Retinal pigment epithelial cell (primary cell): ENCODE measurements at places on chromosomes 11 and 22.
A peak's percentile ranks its signal among the peaks of the same experiment; 100 is the strongest.

GRCh38 chr11:88152381-88152780 is 22.9 kb downstream of the RAB38 start:
- no peak for DNase-seq

DNA sequence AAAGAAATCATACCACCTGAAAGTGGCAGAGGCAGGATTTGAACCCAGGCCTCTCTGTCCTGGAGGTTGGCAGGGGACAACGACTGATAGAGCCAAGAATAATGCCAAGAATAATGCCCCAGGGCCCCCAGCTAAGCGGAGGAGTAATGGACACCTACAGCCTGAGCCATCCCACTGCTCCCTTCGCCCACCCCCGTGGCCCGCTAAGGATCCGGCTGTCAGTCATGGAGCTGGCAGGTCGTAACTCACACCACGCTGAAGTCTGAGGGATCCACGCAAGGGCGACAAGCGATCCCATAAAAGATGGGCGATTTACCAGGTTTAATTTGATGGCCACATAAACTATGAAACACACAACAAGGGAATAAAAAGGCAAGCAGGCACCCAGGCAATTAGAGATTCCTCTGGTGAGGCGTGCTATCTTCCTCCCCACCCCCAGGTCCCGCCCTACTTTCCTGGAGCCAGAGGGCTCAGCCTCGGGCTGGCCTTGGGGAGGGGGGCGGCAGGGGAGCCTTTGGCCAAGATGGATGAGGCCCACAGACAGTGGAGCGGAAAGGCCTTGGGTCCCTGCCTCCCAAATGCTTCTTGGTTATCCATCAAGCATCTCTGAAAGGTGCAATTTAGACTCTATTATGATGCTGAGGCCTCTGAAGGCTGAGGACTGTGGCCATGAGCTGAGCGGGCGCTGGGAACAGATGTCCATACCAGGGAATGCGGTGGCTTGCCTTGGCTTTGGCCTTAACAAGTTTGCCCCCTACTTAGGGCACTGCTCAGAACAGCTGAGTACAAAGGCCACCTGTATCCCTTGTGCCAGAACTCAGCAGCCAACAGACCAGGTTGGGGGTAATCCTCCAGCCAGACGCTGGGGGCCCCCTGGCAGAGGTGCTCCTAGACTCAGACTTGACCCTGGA is 55.2 kb downstream of the MACROD1 start:
- no peak for DNase-seq

GRCh38 chr11:2554338-2555207 is 109.8 kb downstream of the KCNQ1 start:
- DNase-seq = no peak

DNA sequence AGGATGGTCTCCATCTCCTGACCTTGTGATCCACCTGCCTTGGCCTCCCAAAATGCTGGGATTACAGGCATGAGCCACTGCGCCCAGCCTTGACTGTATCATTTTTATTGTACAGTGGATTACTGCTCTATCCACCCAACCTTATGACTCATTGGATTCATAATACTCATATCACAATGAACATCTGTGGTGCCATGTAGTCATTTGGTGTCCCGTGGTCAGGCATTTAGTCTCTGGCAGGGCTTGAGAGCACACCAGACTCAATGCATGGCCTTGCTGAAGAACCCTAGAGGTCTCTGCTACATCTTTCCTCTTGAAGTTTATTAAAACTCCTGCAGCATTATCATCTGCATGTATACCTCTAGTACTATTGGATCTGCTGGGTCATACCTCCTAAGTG is 98.0 kb upstream of the LDLRAD3 start:
- no peak for DNase-seq

DNA sequence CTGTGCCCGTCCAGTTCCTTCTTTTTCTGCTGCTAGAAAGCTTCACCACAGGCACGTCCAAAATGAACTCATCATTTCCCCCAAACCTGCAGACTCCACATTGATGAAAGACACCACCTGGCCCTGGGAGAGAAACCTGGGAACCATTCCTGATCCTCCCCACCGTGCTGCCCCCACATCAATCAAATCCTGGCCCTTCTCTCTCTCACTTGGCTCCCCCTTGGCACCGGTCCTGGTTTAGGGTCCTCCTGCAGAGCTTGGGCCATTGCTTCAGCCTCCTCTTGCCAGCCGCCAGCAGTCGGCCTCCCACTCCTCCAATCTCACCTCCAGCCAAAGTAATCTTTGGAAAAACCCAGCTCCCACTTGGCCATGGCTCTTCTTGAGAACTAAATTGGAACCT is 38.5 kb downstream of the RIBC2 start:
- DNase-seq = no peak

GRCh38 chr11:73428699-73429098 is 52.5 kb downstream of the RELT start:
- no peak for DNase-seq

- no peak for DNase-seq
These were observed 58.6 kb downstream of the UVRAG start for GRCh38 chr11:75873417-75874221.

DNA sequence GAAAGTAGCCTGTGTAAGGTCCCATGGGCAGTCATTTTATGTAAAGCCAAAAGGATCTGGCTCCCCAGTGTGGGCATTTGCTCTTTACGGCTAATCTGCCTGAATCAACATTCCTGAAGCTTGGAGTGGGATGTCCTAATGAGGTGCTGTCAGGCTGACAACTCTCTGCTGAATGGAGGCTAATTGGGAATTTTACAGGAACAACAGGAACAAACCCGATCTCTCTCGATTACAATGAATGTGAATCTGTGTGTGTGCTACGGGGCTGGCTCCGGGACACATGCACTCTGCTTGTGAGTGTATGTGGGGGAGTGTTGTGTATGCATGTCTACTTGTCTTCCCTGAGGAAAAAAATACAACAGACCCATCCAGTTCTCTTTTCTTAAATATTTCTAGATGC is 415.2 kb downstream of the TENM4 start:
- peak; percentile 8 for DNase-seq

- DNase-seq = no peak
These were observed 45.2 kb downstream of the SEZ6L start for GRCh38 chr22:26214466-26214865.

DNA sequence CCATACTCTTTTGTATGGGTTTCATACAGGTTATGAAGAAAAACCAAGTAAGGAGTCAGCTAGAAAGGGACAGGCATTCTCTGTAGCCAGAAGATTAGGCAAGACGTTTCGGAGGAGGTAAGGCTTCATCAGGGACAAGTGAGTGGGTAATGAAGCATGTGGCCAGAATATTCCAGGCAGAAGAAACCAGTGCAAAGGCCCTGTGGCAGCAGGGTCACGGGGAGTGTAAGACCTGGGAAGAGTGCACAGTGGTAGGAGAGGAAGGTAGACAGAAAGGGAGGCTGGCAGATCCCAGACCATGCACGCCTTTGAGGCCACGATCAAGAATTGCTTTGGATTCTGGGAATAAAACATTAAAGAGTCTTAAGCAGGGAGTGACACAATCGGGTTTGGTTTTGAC is 177.6 kb downstream of the MIAT start:
- no peak for DNase-seq

DNA sequence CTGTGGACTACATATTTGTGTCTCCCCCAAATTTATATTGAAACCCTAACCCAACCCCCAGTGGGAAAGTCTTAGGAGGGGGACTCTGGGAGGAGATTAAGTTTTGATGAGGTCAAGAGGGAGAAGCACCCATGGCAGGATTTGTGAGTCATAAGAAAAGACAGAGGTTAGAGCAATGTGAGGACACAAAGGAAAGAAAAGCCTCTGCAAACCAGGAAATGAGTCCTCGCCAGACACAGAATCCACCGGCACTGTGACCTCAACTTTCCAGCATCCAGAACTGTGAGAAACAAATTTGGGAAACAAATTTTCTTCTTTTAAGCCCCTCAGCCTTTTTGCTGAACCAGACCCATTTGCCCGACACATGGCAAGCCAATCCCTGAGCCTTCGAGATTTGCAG is 397.0 kb downstream of the NTM start:
- DNase-seq = no peak

DNA sequence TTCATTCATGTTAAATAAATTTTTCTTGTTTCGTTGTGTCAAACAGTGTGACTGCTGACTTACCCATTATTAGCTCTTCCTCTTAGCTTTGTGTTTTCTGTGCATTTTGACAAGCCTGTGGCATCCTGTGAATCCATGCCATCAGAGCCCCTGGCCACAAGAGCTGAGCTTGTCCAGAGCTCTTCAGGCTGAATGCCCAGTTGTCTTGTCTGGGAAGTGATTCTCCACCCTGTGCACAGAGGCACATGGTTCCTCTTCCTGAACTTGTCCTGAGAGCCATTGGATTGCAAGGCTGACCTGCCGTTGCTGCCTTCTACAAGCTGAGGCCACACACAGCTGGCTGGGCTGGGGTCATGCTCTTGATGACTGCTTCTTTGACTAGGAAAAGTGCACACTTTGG is 64.1 kb downstream of the PPP6R3 start:
- DNase-seq = no peak

GRCh38 chr11:30683176-30683575 is 97.0 kb upstream of the MPPED2 start:
- DNase-seq = peak; percentile 0

DNA sequence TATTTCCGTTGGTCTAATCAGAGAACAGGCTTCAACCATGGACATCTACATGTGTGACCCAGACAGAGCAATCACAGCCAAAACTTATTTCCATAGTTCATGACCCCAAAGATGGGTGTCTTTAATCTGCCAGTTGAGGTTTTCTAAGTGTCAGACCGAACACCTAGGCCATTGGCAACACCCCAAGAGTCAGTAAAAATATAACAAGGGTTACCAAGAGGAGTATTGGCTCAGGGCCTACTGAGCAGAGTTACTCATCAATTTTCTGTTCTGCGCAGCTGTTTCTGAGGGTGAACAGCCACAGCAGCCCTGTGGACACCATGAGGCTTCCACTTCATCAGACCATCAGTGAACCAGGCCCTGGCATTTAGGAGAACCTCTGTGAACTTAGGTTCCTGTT is 18.8 kb downstream of the GUCD1 start:
- DNase-seq = no peak

- no peak for DNase-seq
These were observed 17.7 kb downstream of the ELF5 start for GRCh38 chr11:34495724-34496377.

- no peak for DNase-seq
These were observed 933 bp downstream of the OLFML1 start for GRCh38 chr11:7486098-7486780.

DNA sequence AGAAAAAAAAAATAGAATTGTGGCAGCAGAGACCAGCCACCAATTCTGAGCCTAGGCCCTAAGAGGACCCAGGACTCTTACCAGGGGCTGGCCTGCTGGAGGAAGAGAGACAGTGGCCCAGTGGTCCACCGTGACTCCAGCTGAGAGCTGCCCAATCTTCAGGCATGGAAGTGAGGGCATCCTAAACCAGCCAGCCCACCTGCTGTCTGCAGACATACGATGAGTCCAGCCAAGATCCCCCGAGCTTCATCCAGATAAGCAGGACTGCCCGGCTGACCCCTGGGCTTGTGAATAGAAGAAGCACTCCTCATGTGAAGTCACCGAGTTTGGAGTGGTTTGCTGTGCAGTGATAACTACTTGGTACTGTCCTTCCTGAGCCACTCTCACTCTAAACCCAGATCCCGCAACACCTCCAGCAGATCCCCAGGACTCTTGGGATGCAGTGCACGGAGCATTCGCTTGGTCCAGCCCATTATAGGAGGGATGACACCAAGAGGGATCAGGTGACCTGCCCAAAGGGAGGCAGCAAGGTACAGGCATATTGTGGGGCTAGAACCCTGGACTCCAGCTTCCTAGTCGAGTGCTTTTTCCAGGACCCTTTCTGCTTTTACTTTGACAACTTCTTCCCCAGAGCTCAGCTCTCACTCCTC is 41.7 kb upstream of the FGF3 start:
- no peak for DNase-seq

- DNase-seq = no peak
These were observed 78.4 kb downstream of the C11orf91 start for GRCh38 chr11:33622186-33622585.

DNA sequence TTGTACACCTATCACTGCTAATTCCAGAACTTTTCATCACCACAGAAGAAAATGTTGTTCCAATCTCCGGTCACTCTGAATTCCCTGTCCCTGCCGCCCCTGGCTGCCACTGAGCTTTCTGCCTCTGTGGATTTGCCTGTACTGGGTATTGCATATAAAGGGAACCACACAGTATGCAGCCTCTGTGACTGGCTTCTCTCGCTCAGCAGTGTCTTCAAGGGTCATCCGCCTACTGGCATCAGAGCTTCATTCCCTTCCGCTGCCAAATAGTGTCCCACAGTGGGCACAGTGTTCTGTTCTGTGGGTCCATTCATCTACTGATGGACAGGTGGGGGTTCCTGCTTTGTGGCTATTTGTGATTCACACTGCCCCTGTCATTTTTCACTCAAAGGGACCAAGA is 5.3 kb downstream of the DHCR7 start:
- DNase-seq = no peak

DNA sequence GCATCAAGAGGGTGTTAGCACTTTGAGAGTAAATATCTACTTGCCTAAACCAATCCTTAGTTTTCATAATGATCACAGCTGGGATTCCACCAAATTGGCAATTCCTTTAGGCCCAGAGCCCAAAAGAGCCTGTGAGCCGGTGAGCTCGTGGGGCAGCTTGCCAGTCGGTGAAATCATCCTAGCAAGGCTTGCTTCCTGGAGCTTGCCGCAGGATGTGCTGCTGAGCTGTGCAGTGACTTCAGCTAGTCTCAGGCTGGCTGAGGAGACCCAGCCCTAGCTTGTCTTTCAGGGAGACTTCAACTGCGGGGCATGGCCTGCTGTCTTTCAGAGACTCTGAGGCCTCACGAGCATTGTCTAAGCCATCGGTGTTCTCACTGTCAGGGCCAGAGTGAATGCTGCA is 73.6 kb upstream of the SUSD2 start:
- DNase-seq = no peak

DNA sequence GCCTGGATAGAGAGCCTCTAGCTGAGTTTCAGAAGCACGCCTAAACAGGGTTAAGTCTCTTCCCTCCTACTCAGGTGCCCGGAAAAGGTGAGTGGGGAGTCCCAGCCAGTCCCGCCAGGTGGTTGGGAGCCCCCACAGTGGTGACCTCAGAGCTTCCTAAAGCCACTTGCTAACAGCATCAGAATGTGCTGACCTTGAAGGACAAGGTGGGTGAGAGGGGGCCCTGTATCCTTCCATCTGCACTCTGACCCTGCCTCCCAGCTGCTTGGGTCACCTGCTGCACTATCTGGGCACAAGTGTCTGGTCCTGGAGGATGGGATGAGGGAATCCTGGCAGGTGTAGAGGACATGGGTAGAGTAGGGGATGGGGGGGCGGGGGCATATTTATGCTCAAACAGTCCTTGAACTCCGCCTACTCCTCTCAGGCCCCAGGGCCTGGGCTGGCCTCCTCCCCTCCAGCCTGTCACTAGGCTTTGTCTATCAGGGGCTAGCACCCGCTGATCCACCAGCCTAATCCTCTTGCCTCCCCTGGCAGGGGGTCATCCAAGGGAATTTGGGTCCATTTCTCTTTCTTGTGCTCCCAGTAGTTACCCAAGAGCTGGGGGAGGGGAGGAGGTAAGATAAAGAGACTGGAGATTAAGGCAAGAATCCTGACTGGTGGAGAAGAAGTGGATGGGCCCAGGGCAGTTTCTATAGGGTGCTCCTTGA is 3.4 kb downstream of the USP2 start:
- DNase-seq = no peak

- DNase-seq = no peak
These were observed 29.4 kb downstream of the SCN3B start for GRCh38 chr11:123624974-123625373.

GRCh38 chr11:57703341-57703740 is 8.7 kb downstream of the MED19 start:
- no peak for DNase-seq
